Stimulated activated naive CD4-positive, alpha-beta T cell treated with Interleukin-2 at 50 U/mL for 16 hours (primary cell): ENCODE measurements at places on chromosomes 2 and 18.

GRCh38 chr2:152420936-152421335 lies 86.0 kb downstream of the FMNL2 start:
- DNase-seq: no peak

DNA sequence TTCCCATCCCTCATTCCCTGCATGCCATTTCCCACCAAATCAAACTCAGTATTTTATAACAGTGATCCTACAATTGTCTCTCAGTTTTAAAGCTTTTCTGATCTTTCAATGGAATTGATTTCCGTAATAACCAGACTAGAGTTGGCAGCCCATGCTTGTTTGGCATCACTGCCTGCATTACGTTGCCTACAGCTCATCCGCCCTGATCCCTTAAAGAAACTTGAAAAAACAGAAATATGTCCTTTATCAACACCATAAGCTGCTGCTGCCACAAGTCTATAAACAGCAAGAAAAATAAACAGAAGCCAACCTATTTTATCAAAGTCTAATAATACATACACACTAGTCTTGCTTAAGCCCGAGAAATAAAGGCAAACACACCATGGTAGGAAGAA lies 331.0 kb downstream of the METTL4 start:
- DNase-seq: no peak

GRCh38 chr2:120908314-120908975 lies 172.8 kb downstream of the GLI2 start:
- no peak for DNase-seq

DNA sequence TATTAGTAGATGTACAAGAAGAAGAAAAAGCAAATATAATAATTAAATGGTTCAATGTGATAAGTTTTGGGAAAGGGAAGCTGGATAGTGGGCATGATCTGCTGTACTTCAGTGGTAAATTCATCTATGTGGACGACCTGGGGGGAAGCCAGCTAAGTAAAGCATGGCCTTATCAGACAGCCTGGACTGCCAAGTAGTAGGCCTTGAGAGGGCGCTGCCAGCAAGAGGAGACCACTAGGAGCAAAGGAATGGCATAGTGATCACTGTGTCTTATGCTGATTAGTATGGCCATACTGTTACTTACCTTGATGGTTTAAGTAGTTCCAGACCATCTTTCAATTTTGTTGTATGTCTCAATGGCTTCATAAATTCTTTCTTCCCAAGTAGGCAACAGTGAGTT lies 287.6 kb downstream of the SETBP1 start:
- no peak for DNase-seq

DNA sequence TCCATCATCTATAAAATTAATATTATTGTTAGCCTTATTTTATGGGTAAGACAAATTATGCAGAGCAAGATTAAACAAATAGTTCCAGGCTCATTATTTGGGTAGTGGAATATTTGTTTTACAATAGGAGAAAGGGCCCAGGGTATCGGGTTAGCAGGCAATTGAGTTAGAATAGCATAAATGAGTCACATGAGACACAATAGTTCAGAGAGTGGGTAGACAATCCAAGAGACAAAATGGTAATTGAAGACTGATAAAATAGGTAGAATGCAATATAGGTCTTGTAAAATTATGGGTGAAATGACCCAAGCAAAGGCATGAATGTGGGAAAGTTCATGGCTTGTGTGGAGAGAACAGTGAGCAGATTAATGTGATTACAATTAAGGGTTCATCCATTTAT lies 790.9 kb upstream of the GCFC2 start:
- DNase-seq: no peak

GRCh38 chr2:174673876-174674275 lies 76.3 kb upstream of the WIPF1 start:
- no peak for DNase-seq

DNA sequence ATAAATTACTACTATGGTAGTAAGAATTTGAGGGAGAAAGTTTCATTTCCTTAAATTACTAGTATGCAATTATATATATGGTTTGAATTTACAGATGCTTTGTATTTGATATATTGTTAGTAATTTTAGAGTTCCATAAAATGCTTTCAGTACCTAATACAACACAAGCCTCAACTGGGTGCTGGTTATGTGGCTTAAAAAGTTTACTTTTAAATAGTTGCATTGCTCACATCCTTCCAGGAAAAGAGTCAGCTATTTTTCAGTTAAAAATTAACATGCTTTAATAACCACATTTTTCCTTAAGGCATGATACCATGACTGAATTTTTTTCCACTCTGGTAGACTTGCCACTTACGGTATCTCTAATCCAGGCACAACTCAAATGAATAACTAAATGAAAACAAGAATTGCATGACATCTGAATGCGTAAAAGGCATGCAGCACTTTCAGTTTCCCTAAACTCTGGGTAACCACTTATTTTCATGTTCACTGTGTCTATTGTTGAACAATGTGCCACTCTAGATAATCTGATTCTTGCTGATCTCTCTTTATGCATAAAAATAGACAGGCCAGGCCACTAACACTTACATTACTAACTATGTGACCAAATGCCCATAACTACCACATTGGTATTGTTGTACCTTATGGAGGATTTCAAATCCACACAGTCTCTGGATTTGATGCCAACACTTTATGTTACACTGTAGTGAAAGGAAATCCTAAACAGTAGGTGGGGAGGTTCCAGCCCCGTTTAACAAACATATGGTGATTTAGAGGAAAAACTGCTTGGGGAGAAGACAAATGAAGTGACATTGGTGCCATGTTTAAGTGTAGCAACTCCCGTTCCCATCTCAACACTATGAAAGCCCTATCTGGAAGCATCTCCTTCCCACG lies 35.5 kb upstream of the SLC35F5 start:
- no peak for DNase-seq

- DNase-seq: no peak
Observed at GRCh38 chr2:4551691-4552474, 848.5 kb downstream of the DCDC2C start.

GRCh38 chr18:364256-364826 lies 96.5 kb upstream of the THOC1 start:
- no peak for DNase-seq

DNA sequence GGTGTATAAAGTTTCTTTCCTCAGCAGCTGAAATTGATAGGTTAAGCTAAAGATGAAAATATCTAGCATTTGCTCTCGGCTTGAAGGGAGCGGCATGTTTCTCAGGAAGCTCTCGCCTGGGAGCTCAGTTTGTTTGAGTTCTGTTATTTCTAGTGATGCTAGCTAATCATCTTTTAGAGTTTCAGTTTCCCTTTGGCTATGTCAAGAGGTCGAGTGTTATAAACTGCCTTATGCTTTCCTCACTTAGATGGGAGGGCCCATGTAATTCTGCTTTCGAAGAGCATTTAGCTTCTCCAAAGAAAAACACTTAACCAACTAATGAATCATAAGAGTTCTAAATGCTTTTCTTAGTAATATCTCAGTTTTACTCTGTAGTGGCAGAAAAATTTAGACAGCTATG lies 33.6 kb downstream of the PLCL1 start:
- no peak for DNase-seq

GRCh38 chr2:134594399-134594798 lies 124.4 kb downstream of the TMEM163 start:
- no peak for DNase-seq

- no peak for DNase-seq
Observed at GRCh38 chr2:207399301-207399700, 130.5 kb upstream of the CREB1 start.

DNA sequence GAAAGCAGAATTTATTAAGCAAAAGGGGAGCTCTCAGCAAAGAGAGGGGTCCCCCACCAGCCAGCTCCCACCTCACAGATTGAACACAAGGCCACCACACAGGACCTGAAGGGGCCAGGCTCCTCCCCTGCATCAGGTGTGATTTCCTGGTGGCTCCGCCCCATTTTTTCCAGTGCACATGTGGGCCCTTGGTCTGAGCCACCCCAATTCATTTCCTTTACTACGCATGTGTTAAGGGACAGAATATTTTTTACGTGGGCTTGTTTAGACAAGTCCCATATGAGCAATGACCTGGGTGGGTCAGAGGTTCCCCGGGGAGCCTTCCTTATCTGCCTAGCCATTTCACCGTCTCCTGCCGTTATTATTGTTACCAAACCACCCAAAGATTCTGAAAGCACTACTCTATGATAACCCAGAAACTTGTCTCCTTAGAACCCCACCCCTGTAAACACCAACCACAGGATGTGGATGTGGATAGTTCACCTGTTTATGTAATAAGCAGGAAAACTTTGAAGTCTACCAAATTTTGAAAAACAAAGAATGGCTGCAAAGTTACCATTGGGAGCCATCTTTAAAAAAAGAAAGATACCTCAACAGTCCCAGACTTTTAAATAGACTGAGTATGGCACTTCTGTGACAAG lies 191.7 kb downstream of the CD226 start:
- DNase-seq: no peak

GRCh38 chr18:75057169-75057960 lies 151.6 kb downstream of the PTGR3 start:
- DNase-seq: no peak

GRCh38 chr2:1219901-1220573 lies 193.2 kb upstream of the TPO start:
- no peak for DNase-seq
